ENCODE measurements at places on chromosomes 2 and 18. TPM values are rescaled to one million over a fixed set of nuclear protein-coding genes. Genes with fewer than 3 reads are reported as not detected.

Gene BMP10
- total RNA-seq = not detected

Gene ADAM23
- total RNA-seq = 24.6 TPM

Gene INHA
- 0.64 TPM for total RNA-seq

Gene C2orf78
- not detected for total RNA-seq

Gene PLGLB2
- 0.47 TPM for total RNA-seq

Gene PXDN
- 28.9 TPM for total RNA-seq

Gene FLACC1
- total RNA-seq = 0.45 TPM

Gene GKN2
- 1.6 TPM for total RNA-seq

Gene NGEF
- total RNA-seq = 3.4 TPM

Gene MEP1B
- not detected for total RNA-seq

Gene GORASP2
- total RNA-seq = 46.8 TPM

Gene IL36RN
- total RNA-seq = not detected

Gene SAG
- total RNA-seq = not detected

Gene MPP4
- total RNA-seq = 1.3 TPM

Gene LAMA1
- 222 TPM for total RNA-seq

Gene FSIP2
- not detected for total RNA-seq

Gene NMS
- not detected for total RNA-seq

Gene DSG1
- total RNA-seq = not detected

Gene HOXD13
- 5.2 TPM for total RNA-seq

Gene GALNT5
- total RNA-seq = 3.0 TPM

Gene OST4
- total RNA-seq = 255 TPM

Gene AFG3L2
- total RNA-seq = 57.5 TPM

Gene RAX
- not detected for total RNA-seq

Gene SIGLEC15
- not detected for total RNA-seq

Gene ACTG2
- total RNA-seq = not detected

Gene DSC2
- total RNA-seq = 13.3 TPM

Gene REG1B
- total RNA-seq = not detected

Gene ANKRD30B
- total RNA-seq = not detected

Gene OR6B2
- total RNA-seq = not detected

Gene VWA3B
- total RNA-seq = not detected

Gene TMEFF2
- total RNA-seq = 0.14 TPM

Gene ALK
- not detected for total RNA-seq

Gene REL
- total RNA-seq = 7.5 TPM

Gene SGPP2
- total RNA-seq = not detected

Gene BBS5
- 5.4 TPM for total RNA-seq

Gene TGFA
- total RNA-seq = 0.64 TPM

All from NCI-H460 (cell line).